ENCODE measurements at places on chromosomes 11 and 22.

GRCh38 chr11:88119561-88119960 lies 55.7 kb downstream of the RAB38 start:
- DNase-seq = no peak

GRCh38 chr11:66967670-66968425 lies 7.3 kb upstream of the C11orf86 start:
- DNase-seq = no peak

DNA sequence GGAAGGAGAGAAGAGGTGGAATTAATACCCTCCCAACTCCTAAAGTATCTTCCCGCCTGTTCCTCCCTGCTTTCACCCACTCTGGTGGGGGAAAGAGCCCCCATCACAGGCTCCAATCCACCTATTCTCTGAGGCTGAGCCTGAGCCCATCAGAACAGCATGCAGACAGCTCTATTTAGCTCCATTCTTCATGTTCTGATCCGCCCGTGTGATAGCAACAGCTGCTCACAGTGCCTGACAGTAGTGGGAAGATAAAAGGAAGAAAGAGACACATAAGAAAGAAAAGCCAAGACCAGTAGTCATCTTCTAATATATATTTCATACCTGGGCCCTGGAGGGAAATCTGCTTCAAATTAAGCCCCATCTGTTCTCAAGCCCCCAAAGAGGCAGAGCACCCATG lies 80.3 kb upstream of the AKIP1 start:
- no peak for DNase-seq

DNA sequence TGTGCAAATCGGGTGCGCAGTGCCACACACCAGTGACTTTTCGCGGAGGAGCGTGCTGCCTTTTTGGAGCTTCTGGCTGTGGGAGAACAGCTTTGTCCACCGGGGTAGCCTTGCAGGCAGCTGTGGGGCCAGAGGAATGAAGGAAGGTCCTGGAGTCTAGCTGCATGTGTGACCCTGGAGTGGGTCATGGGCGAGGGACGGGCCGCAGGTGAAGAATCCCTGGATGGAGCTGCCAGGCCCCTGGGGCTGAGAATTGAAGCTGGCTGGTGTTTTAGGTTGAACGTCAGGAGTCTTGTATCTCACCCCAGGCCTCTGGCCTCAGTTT lies 8.6 kb downstream of the CCND1 start:
- no peak for DNase-seq

DNA sequence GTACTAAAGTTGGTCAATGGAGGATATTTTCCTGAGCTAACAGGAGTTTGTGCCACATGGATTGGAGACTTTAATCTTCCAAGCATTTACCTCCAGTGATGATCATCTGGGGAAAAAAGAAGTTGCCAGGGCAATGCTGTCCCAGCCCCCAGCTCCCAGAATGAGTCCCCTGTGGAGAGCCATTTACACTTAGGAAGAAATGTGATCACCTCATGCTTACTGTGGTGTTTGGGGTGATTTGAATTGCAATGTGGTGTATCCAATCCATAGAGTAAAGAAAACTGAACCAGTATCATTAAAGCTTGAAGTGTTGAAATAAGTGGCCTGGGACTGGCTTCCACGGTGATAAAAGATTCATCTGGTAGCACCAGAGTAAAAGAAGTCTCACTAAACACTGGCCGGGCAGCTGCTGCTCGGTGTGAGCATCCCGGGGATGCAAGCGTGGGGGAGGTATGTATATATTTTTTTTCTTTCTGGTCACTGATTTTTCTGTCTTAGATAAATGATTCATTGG lies 117.2 kb upstream of the NTM start:
- no peak for DNase-seq

DNA sequence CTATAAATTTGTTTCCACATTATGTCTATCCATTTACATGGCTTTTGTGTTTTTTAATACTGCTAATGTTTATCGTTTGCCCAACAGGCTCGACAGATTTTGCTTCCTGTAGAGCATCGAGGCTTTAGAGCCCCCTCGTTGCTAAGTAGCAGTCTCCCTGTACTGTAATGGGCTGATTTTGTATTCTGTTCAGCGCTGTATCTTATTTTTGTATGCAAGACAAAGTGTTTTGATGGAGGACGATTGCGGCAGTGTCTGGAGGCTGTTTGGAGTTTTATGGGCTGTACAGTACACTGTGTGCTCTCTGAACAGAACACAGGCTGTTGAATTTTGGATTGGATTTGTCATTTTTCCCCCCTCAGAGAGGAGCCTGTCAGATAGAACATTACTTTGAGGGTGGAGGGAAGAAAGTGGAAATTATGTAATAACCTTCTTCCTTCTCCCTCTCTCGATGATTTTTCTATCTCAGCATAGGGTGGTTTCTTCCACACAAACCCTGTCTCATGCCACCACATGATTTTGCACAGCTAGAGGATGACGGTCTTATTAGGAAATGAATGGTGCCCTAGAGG lies 104.4 kb downstream of the ZBTB16 start:
- DNase-seq = peak; percentile 11

GRCh38 chr22:46457502-46458488 lies 79.6 kb downstream of the CELSR1 start:
- DNase-seq = no peak

- DNase-seq = no peak
These were observed 7.8 kb upstream of the BMAL1 start for GRCh38 chr11:13269775-13270174.

GRCh38 chr11:92628401-92629292 lies 340.8 kb upstream of the MTNR1B start:
- peak; percentile 61 for DNase-seq

- no peak for DNase-seq
These were observed 51.1 kb downstream of the RTN4R start for GRCh38 chr22:20216863-20217499.

DNA sequence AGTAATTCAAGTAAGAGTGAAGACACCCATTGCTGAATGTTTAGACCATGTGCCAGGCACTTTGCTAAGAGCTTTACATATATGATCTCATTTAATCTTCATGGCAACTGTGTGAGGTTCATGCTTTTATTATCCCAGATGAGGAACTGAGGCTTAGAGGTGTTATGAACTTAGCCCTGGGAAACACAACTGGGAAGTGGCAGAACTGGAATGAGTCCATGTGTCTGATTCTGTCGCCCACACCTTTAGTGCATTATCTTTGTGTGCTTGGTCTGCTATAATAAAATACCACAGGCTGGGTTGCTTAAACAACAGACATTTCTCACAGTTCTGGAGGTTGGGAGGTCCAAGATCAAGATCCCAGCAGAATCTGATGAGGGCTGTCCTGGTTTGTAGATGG lies 108.7 kb upstream of the PLET1 start:
- DNase-seq = no peak

DNA sequence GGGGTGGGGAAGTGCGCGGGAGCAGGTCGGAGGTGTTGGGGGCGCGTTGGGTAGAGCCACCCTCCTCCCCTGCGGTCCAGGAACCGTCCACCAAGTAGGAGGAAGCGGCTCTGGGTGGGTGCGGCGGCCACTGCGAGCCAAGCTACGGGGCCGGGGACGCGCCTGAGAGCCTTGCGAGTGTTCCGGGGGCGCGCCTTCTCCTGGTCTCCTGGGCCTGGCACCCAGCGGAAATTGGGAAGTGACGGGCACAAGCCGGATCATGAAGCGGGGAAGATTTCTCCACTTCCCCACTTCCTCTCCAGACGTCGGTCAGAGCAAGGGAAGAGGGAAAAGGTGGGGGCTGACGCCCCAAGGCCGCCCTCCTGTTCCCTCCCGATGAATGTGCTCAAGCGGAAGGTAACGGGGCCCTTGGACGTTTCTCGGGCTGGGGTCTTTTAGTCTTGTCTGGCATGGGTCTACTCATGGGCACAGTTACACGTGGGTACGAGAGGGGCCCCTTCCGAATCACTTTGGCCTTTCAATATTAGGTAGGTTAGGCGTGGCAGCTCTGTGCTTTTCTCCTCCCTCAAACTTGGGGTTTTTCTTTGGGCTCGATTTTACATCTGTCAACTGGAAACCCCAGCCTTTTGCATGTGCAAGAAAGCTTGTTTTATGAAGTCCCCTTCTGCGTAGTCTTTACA lies 865 bp downstream of the RBM14 start:
- no peak for DNase-seq

DNA sequence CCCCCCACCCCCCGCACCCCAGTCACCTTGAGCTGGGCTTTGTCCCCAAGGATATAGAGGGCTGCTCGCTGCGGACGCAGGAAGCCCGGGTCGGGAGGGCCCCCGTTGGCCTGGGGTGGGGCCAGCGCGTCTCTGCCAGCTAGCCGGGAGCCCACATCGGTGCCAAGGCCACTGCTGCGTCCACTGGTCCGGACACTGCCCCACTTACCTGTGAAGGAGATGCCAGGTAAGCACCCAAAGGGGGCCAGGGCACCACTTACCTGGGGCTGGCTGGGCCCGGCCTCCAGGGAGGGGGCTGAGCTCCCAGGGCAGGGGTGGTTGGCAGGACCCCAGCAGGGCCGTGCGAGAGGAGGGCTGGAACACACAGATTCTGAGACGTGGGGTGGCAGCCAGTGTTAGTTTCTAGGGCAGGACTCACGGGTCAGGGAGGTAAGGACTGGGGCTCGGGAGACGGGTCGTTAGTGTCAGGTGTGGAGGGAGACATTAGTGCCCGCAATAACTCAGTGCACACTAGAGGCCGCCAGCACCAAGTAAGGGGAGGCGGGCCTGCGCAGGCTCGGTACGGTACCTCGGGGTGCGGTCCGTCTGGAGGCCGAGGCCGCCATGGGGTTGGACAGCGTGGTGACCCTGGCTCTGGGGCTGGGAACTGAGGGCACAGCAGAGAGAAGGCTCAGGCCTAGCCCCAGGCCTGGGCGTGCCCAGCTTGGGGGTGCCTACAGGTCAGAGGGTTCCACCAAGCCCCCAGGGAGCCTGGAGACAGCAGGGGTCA lies 18.2 kb downstream of the SBF1 start:
- DNase-seq = no peak

DNA sequence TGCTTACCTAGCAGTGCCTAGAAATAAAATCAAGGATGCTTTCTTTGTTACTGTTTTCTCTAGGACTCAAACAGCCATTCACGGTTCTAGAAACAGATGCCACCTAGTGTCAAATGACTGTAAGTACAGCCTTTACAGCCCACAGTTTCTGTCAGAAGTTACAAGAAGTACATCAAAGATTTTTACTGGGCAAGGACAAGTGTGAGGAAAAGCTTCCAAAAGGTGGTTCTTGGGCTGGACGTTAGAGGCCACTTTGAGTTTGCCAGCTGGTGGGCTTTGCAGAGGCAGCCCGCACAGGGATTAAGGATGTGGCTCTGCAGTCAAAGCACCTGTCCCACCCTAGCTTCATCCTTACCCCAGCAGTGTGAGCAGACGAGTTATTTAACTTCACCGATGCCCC lies 6.9 kb downstream of the KMT5B start:
- peak; percentile 48 for DNase-seq

DNA sequence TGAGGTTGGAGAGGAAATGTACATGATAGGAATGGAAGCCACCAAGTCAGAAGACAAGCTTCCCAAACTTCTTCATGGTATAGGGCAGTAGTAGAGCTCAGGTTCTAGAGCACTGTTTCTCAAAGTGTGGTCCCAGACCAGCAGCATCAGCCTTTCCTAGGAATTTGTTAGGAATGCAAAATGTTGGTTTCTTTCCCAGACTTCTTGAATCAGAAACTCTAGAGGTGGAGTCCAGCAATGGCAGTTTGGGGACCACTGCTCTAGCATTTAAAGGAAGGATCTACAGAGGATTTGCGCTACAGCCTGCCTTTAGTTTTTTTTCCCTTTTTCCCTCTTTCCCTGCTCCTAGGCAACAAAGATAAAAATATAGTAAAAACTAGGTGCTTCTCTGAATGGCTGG lies 17.0 kb upstream of the MMP12 start:
- DNase-seq = no peak

DNA sequence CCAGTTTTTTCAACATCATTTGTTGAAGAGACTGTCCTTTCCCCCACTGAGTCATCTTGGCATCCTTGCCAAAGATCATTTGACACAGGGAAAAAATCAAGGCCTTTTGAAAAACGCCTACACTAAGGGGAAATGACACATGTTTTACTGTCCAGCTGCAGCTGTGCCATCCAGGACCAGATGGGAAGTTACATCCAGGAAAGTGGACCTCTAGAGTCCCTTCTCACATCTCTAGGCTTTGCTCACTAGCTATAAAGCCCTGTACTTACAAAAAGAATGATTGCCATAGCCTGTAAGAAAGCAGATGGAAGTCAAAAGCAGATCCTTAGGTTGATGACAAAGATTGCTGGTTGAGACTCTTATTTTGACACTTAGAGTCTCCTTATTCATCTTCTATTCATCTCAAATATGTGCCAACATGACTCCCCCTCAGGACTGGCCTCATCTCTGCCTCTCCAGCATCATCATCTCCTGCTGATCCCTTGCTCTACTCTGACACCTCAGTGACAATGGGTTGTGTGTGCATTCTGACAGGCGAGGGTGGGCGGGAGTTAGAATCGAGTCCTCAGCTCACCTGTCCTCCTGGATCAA lies 22.8 kb downstream of the OSBP2 start:
- DNase-seq = no peak

GRCh38 chr22:49111085-49111484 lies 716.6 kb downstream of the BRD1 start:
- no peak for DNase-seq

DNA sequence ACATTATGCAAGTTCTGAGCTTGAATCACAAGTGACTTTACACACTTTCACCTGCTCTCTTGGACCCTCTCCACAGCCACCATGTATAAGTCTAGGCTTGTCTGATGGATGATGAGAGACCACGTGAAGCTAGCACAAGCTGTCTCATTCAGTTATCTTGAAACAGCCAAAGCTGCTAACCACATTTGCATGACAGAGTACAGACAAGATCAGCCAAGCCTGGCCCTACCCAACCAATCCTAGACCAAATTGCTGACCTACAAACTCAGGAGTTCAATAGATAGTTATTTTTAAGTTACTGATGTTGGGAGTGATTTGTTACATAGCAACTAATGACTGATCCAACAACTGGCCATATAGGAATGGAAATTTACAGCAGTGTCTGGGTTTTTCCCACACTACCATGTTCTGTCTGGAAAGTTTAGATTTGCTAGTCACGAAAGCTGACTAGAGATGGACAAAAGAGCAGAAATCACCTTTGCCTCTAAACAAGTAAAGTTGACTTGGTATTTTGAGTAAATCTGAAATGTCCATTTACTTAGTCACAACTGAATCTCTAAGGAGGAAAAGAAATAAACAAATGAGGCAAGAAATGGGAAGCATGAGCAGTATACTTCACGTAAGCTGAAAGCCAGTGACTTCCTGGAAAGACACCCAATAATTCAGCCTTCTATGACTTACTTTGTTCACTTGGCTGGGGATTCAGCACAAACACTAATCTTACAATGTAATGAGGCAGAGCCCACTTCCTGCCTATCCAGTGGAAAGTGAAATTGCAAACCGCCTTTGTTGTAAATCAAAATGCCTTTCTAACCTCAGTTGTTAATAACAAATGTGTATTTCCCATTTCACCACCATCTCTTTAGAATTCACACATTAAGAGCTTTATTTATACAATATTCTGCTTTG lies 101.7 kb downstream of the FAM181B start:
- DNase-seq = no peak

- DNase-seq = no peak
These were observed 38.8 kb downstream of the RPUSD4 start for GRCh38 chr11:126172596-126173038.

- DNase-seq = no peak
These were observed 796 bp downstream of the TIMP3 start for GRCh38 chr22:32802237-32802765.

- peak; percentile 97 for DNase-seq
These were observed 128.7 kb downstream of the DSCAML1 start for GRCh38 chr11:117668321-117668751.

GRCh38 chr11:102981324-102981910 lies 25.9 kb upstream of the MMP13 start:
- DNase-seq = no peak

GRCh38 chr11:58616594-58616993 lies 5.9 kb upstream of the CNTF start:
- DNase-seq = no peak
